ENCODE measurements at places on chromosomes 5 and 9. TPM values are rescaled to one million over a fixed set of nuclear protein-coding genes. Genes with fewer than 3 reads are reported as not detected.

Gene HMCN2
- 7.1 TPM for total RNA-seq

GRCh38 chr5:139696894-139697658 is 48.9 kb downstream of the CXXC5 start:
- no peak for DNase-seq

- DNase-seq: no peak
Measured at GRCh38 chr5:41856644-41857491, 13.4 kb downstream of the OXCT1 start.

Gene HRH2
- 0.51 TPM for total RNA-seq

- no peak for DNase-seq
Measured at GRCh38 chr9:28799876-28800275, 1226.6 kb upstream of the C9orf72 start.

Gene ZNF883
- total RNA-seq: 0.13 TPM
